ENCODE measurements at places on chromosomes 2 and 18.

- DNase-seq: no peak
Measured at GRCh38 chr2:84850471-84850870, 30.4 kb downstream of the TRABD2A start.

- no peak for DNase-seq
Measured at GRCh38 chr2:159828738-159829137, 30.7 kb upstream of the CD302 start.

DNA sequence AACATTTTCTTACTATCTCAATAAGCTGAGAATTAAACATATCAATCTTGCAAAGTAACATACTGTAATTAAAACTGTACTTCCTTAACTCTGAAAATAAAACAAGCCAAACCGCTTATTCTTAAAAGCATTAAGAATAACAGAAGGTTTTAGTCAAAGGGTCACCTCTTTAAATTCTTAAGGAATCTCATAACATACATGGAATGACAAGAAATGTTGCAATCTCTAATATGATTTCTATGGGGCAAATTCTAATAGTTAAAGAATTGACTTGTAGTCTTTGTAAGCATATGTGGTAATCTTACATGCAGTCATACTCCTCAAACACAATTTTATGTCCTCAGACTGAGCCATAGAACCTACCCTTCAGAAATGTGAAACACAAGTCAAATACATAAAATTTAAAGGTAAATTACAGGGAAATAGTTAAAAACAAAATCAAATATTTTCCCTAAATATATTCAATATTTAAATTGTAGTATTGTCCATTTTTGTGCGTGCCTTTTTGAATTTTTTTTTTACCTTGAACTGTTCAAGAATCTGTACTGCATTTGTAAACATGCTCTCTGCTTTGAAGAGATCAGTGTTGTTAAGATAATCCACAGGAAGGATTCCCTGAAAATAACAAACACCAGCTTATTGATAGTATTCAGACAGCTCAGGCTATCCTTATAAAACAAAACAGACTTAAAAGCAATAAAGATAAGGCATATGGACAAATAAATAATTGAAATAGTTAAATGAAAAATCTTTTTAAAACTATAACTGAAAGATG is 48.2 kb downstream of the PIGN start:
- DNase-seq: no peak

- DNase-seq: no peak
Measured at GRCh38 chr2:159155320-159155719, 131.2 kb downstream of the WDSUB1 start.

DNA sequence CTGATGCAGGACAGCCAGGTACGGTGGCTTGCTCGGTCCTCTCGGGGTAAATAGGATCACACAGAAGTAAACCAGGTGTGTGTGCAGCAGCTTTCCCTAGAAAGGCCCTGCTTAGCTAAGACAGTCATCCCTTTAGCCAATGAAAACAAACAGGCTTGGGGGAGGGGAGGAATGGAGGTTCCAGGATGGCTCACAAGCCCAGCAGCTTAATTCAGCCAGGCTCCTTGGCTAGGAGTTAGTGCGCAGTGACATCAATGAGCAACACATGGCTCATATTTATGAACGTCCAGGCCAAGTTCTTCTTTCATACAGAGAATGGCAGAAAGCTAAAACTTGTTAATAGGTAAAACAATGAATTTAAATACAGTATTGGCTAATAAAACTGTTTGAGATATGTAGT is 10.2 kb downstream of the IAH1 start:
- no peak for DNase-seq

- no peak for DNase-seq
Measured at GRCh38 chr2:33272001-33272400, 204.4 kb upstream of the RASGRP3 start.

DNA sequence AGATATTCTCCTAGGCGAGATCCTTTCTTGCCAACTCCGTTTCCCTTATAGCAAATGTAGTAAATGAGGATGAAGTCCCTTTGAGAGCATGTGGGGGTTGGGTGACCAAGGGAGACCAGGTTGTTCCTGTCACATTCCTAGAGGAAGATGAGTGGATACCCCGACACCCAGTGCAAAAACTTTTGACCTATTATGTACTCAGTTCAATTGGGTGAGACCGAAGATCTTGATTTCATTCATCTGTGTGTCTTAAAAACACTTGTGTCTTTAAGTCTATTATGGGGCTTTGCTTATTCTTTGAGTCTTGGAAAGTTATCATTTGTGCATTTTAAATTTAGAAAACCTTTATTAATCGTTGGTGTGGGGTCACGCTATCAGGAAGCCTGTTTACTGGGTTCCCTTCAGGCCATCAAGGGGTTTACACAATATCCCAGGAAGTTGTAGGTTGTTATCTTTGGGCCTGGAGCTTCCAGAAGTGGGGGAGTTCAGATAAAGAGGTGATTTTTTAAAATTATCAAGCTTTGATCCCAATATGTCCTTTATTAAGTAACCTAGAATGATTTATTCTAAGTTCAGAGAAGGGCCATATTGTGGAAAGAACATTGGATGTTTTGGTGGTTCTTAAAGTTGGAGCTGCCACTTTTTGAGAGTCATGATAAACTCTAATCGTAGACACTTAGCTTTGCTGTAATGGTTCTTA is 2.8 kb downstream of the RHOB start:
- no peak for DNase-seq

- no peak for DNase-seq
Measured at GRCh38 chr18:61738042-61738441, 154.8 kb downstream of the RNF152 start.

DNA sequence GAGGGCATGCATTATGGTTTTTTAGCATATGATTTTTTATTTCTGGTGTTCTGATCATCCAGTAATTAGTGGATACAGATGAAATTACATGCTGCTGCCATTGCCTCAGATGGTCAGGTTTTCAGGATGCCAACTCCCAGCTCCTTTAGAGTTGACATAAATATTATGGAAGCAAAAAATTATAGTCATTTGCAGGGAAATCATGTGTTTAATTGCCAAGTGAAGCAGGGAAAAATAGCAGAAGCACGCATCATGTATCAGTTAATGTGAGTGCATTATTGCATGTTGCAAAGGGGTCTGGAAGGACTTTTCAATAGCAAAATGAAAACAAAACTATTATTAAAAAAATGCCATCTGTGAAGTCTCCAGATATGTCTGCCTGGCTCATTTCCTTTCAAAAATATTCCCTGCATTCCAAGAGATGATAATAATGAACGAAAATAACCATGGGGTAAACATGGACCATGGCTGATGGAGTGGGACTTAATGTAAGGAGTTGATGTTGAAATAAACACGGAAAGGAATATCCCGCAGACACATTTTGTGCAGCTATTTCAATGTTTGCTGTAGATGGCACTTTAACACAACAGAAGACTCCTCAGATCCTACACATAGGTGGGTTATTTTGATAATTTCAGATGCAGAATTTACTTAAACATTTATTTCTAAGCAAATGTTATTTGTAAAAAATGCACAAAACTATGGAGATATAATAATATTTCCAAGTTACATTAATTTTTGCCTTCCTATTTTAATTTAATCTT is 87.7 kb upstream of the DYNAP start:
- DNase-seq: no peak

DNA sequence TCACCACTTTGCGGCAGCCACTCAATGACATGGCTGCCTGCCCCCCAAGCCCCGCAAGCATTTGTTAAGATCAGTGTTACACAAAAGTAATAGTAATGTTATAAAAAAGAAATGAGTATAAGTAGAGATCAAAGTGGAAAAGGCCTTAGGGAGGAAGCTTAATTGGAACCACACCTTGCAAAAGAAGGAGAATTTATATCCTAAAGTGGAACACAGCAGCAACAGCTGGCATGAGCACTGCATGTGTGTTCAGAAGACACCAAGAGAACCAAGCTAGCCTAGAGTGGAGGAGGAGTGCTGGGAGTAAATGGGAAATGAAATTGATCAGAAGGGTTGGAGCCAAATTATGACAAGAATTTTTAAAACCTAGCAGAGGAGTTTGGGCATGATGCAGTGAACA is 73.1 kb upstream of the STK17B start:
- DNase-seq: no peak

GRCh38 chr2:43414586-43415135 is 181.2 kb downstream of the THADA start:
- DNase-seq: no peak

- DNase-seq: no peak
Measured at GRCh38 chr18:75727456-75727855, 300.0 kb upstream of the SMIM21 start.

- DNase-seq: peak; percentile 68
Measured at GRCh38 chr2:216034065-216034464, 20.7 kb upstream of the MREG start.

GRCh38 chr2:111061191-111061590 is 59.5 kb upstream of the BCL2L11 start:
- DNase-seq: no peak

- no peak for DNase-seq
Measured at GRCh38 chr2:7792031-7792651, 874.9 kb downstream of the RNF144A start.

DNA sequence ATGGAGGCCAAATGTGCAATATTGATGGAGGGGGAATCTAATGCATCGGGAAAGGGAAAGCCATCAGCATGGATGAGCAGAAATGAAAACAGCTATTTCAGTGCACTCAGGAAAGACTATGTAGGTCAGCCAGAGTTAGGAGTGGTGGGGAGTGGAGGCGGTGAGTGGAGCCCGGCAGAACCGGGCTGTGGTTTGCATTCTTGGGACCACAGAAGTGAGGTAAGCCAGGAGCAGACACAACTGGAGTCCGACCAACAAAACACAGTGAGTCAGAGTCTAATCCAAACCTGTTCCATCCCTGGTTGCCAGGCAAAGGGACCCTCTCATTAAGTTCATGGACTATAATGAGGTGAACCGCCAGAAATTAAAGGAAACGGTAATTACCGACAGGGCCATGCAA is 61.1 kb upstream of the RAB12 start:
- no peak for DNase-seq

- no peak for DNase-seq
Measured at GRCh38 chr18:61724532-61724931, 168.3 kb downstream of the RNF152 start.

- DNase-seq: peak; percentile 3
Measured at GRCh38 chr2:197442857-197443256, 8.0 kb upstream of the SF3B1 start.

DNA sequence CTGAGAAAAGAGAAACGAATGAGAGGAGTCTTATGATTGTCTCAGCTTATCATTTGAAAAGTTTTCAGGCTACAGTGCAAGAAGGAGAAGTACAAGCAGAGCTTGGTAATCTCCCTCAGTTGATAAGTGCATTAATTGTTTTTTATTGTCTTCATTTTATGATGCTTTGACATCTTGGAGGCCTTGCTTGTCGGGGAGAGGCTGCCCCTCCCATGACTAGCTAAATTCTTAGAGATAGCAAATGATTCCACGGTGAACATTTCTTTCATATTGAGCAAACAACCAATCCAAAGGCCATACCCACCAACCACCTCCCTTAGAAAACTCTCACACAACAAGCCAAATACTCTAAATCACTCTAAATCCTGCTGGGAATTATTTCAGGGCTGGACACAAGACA is 39.8 kb downstream of the GDF7 start:
- DNase-seq: no peak

DNA sequence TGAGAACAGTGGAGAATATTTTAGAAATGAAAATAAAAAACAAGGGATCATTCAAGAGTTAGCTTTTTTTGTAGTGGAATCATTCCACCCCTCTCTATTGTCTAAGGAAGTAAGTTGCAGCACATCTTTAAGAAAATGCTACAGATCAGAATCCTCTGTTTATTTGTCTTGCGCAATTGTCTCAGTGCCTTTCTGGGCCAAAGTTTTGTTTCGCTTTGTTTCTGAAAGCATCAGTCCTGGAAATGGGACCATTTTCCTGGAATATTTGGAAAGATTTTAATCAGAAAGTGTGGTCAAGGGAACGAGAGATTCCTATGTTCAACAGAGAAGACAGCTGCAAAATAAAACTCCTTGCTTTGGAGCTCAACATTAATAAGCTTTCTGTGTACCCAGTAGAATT is 74.0 kb downstream of the NRXN1 start:
- DNase-seq: no peak

DNA sequence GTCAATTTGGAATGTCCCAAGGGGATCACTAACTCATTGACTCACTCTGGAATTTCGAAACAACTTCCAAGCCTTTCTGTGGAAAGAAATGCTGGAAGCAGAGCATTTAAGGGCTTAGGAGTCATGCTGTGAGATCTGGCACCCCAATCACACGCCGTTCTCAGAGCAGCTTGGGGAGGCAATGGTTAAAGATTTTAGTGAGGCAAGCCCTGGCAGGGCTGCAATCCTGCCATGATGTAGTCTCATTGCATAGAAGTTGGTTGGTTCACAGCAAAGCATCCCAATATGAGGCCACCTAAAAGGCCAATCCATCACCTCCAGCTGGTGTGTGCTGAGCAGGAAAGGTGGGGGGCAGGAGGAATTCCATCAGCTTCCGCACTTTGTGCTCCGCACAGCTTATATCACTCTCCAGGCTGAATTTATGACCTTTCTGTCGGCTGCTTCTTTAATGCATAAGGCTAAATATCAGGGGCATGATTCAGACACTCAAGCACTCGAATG is 1043.9 kb upstream of the POU3F3 start:
- DNase-seq: no peak

- DNase-seq: no peak
Measured at GRCh38 chr2:80519121-80519643, 214.6 kb upstream of the LRRTM1 start.

GRCh38 chr2:60745761-60746160 is 10.3 kb upstream of the PAPOLG start:
- no peak for DNase-seq

DNA sequence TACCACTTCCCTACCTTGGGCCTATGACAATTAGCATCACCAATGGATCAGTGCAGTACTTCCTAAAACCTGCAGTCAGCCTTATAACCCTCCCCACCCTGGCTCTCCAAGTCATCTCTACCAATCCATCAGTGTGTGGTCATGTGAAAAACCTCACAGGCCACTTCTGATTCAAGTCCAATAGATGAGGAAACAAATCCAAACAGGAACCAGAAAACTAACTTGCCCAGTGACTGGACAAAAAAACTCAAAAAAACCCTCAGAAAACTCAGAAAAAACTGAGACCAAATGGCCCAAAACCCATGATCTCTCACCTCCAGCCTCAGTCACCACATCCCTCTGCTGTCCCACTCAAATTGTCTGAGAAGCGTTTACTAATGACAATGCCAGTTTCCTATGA is 43.3 kb downstream of the TGFA start:
- no peak for DNase-seq

DNA sequence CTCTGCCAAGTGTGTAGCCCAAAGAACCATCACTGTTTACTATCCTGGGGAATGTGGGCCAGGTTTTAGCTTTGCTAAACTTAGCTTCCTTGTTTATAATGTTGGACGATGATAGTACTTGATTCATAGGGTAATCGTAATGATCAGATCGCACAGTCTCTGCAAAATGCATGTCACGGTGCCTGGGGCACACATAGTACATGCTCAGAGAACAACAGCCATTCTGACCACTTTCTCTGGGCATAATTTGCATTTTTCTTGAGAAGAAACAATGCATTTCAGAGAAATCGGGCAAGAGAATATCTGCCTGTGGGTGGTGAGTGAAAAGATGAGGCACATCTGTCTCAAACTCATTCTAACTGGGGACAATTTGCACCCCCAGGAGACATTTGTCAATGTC is 16.3 kb downstream of the ACKR3 start:
- DNase-seq: no peak
